ENCODE measurements at places on chromosomes 2 and 18.

DNA sequence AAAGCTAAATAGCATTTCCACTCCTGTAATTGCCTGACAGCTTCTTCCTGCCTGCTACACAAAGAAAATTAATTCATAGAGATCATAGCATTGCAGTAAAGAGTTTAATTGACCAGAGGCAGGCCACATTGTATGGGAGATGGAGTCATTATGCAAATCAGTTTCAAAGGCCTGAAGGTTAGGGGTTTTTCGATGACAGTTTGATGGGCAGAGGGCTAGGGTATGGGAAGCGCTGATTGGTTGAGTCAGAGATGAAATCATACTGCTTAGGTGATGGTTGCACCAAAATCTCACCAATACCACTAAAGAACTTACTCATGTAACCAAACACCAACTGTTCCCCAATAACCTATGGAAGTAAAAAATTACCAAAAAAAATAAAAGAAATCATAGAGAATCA is 599.0 kb downstream of the NUP35 start:
- no peak for DNase-seq

DNA sequence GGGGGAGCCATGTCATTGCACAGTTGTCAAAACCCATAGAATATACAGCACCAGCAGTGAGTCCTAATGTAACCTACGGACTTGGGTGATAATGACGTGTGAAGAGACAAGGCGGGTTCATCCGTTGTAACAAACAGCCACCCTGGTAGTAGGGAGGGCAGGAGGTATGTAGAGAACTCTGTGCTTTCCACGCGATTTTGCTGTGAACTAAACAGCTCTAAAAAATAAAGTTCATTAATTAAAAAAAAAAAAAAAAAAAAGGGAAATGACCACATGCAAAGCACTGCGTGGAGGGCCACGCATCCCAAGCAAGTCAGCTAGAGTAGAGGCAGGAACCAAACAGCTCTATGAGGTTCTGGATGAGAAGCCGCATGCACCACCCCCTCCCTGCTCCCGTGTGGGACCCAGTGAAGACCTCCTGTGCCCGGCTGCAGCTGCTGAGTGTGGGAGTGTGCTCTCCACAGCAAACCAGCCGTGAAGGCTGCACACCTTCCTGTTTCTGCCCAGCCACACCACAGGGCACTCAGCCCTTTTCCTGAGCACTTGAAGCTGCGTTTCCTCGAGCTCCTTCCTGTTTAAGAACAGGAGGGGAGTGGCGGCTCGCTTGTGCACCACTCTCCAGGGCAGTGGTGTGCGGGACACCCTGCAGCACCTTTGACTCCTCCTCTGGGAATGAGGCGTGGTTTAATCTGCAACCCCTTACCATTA is 65.6 kb downstream of the ODC1 start:
- DNase-seq, result peak; percentile 66

GRCh38 chr2:128690431-128690830 is 371.8 kb upstream of the HS6ST1 start:
- no peak for DNase-seq

DNA sequence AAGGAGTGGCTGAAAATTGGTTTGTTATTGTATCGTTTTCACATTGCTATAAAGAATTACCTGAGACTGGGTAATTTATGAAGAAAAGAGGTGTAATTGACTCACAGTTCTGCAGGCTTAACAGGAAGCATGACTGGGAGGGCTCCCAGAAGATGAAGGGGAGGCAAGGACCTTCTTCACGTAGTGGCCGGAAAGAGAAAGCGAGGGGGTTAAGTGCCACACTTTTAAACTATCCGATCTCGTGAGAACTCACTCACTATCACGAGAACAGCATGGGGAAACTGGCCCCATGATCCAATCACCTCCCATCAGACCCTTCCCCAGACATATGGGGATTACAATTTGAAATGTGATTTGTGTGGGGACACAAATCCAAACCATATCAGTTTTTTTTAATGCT is 81.6 kb downstream of the FBXO15 start:
- DNase-seq, result no peak

GRCh38 chr2:230152334-230152733 is 67.5 kb downstream of the SP110 start:
- no peak for DNase-seq

DNA sequence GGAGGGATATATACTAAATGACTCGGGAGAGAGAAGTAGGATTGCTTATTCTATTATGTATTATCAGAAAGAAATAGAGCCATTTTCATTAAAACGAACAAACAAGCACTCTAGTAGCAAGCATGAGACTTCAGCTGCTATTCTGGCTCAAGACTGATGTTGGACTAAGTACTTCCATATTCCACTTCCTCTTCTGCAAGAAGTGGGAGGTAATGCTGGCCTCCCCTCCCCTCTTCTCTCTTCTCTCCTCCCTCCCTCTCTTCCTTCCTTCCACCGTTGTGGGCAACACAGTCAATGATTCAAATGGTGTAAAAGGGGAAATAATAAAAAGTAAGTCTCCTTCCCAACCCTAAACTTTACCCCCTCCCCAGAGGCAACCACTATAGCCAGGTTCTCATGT is 62.6 kb downstream of the EMX1 start:
- DNase-seq, result no peak

- no peak for DNase-seq
These were observed 267.4 kb upstream of the CHAC2 start for GRCh38 chr2:53500181-53500580.

DNA sequence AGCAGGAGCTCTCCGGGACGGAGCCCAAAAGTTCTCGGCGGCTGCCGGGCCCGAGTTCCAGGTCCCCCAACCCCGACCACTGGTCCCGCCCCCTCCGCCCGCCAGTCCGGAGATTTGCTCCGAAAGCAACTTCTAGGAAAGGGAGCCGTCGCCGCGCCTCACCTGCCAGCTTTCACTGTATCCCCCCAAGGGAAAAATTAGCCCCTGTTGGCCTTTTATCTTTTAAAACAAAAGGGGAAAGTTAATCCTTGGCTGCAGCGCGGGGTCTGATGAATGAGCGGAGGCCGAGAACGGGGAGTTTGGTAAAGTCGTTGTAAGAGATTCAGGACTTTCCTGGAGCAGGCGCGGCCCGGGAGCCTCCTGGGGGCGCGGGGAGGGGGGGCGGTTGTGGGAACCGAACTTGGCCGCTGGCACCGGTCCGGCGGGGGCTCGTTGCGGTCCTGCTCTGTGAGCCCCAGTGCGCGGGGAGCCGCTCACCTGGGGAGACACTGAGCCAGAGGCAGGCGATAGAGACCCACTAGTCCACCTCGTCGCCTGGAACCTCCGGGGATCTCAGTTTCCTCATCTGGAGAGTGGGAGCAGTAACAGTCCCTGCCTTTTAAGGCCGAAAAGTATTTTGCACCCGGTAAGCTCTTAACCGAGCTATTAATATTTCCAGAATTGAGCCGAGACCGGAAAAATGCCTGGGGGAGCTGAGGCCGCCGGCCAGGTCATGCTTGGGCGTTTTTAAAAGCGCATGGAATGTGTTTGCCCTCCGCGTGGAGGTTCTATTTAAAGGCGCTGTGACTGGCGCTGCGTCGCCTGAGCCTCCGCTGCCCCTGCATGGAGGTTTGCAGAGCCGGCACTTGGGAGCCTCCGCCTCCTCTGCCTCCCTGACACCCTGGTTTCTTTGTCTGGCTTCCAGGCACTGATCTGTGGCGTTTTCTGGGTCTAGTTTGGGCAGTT is 1.1 kb downstream of the EFHD1 start:
- DNase-seq, result no peak

DNA sequence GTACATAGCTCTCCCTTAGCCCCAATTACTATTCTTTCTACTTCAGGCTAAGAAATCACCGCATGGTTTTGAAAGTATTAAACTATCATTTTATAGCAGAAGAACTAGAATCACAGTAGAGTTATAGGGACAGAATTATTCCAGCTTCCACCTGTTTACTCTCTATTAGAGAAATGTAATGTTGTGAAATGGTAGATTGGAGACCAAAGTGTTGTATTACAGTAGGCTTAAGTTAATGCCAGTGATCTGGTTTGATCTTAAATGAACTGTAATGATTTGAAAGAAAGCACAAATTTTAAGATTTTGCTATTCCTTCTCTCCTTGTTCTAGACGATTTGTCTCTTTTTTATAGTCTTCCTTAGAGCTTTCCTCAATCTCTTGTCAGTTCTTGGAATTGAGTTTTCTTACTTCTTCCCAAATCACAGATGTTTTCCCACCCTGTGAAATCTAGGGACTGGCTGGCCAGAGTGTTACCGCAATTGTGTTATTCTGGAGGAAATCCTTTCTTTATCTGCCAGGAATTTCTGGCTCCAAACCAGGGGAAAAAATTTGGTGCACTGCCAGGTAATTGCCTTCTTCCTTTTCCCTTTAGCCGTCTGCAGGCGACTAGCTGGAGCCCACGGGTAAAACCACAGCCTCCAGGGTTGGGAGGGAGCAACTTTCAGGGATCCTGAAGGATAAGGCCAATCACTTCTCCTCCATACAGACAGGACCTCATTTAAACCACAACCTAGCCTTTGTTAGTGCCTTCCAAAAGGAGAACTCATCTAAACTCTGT is 51.7 kb downstream of the NOP58 start:
- no peak for DNase-seq

- no peak for DNase-seq
These were observed 920.8 kb downstream of the ERBB4 start for GRCh38 chr2:211617803-211618202.

DNA sequence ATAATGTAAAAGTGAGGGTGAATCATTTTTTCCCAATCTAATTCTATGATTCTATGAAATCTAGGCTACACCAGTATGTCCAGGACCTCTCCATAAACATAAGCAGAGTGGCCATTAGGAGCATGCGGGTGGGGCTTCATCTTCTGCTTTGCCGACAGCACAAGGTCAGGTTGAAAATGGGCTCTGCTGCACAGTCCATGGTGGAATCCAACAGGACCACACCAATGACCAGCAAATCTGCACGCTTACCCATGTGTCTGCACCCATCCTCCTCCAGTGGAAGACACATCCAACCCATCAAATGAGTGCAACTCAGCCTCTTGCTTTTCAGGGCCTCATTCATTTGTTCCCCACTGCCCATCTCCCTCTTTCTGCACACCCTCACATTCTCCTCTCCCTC is 43.3 kb upstream of the SKOR2 start:
- DNase-seq, result no peak

DNA sequence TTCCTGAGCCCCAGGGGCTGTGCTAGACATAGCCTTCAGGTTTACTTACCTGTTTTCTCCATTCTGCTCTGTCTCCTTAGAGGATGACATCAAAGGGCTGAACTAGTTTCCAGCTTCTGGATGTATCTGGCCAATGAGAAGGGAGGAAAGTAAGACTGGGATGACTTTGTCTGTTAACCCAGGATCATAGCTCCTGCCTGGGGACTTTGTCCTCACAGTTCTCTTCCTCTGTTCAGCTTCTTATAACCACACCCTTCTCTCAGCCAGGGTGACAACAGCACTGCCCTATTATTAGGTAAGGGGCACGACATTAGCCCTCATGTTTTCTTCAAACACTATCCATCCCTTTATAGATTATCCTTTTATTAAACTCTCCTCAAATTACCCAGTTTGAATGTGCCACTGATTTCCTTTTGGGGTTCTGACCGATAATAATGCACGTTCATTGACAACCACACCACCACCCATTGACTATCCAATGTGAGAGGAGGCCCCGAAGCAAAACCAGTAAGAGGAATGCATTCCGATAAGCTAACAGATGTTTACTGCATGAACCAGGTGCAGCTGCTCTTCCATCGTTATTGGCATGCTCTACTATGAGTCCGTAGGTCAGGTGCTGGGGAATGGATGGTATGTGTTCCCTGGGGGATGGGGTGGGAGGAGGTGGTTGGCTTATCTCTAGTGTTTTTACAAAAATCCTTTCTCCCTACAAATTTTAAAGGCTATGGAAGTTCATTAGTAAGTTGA is 23.5 kb downstream of the TSN start:
- DNase-seq, result no peak

DNA sequence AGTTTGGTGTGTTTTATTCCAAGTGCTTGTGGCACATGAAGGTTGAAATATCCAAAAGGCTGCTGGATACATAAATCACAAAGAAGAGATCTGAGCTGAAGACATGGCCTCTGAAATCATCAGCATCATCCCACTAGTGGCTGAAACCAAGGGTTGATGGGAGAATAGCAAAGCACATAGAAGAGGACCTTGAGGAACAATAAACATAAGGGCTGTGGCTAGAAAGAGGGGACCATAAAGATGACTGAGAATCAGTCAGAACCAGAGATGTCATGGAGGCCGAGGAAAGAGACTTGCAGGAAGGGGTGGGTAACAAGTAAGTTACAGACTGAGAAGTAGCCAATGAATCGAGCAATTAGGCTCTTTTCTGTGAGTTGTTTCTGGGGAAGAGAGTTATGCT is 116.8 kb downstream of the CDC42EP3 start:
- DNase-seq, result no peak

DNA sequence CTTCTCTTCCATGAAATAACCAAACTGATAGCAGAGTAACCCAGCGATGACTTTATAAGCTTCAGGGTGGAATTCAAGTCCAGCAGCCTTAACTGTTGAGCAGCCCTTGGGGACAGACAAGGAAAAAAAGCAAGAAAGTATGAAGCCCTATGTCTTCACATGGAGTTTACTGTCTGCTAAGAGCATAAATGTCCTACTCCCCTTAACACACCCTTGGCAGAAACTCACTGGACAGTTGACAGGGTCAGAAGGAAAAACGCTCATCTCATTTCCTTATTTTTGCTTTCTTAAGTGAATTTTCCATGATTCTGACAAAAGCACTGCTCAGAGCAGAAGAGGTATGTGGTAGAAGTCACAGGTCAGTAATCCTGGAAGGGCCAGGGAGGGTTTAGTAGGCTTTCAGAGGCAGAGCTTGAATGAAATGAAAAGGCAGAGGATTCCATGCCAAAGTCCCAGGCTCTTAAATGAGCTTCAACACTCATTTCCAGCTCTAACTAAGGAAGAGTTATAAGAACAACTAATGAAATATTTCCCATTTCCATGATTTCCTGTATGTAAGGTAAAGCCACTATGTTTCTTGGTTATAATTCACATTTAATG is 683.3 kb upstream of the KLHL29 start:
- no peak for DNase-seq

GRCh38 chr2:112194482-112194881 is 56.3 kb downstream of the FBLN7 start:
- DNase-seq, result no peak

GRCh38 chr18:56770873-56771272 is 119.7 kb downstream of the WDR7 start:
- DNase-seq, result no peak

GRCh38 chr18:68267583-68267982 is 447.3 kb downstream of the TMX3 start:
- DNase-seq, result no peak

DNA sequence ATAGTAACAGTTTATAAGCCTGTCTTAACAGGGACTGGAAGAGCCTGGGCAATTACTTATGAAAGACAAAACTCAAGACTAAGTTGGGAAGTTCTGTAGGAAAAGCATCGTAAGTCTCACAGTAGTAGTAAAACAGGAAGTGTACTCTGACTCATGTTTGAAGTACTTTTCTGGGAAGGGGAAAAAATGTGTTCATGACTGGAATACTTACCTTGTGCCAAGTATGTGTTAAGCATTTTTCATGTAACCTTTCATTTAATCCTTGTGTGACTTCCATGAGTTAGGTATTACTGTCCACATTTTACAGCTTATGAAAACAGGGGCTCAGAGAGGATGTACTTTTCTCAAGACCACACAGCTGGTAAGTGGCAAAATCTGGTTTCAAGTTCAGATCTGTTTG is 13.7 kb upstream of the SKOR2 start:
- DNase-seq, result no peak
